Naive B cell (primary cell): ENCODE measurements at places on chromosomes 11 and 22. TPM values are rescaled to one million over a fixed set of nuclear protein-coding genes. Genes with fewer than 3 reads are reported as not detected.

DNA sequence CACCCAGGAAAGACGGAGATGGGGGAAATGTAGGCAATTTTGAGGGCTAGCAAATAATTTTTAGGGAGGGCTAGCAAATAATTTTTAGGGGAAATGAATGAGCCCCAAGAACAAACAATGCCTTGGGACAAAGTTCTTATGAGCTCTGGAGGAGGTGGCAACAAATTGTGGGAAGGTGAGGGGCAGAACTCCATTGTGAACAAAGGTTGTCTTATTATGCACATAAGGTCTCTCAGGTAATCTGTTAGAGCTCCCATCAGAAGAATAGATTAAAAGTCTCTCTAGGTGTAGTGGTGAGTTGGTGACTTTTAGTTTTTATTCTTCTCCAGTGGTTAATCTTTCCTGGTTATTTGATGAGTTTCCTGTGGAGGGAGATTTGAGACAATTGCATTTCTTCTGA, 2.4 kb upstream of the PRPF19 start:
- no peak for DNase-seq

Gene RAG1
- polyA plus RNA-seq = 0.23 TPM

GRCh38 chr11:65119670-65119995, 2.1 kb upstream of the ZNHIT2 start:
- DNase-seq = no peak

GRCh38 chr11:7545611-7546010, 31.8 kb downstream of the PPFIBP2 start:
- DNase-seq = no peak

GRCh38 chr22:23984430-23984829, 4.5 kb downstream of the GSTT2 start:
- no peak for DNase-seq

Gene PPP2R1B
- polyA plus RNA-seq = 23.0 TPM

- DNase-seq = no peak
These were observed 36.6 kb downstream of the GAS2 start for GRCh38 chr11:22703040-22703439.

Gene PKDREJ
- polyA plus RNA-seq = 0.07 TPM

DNA sequence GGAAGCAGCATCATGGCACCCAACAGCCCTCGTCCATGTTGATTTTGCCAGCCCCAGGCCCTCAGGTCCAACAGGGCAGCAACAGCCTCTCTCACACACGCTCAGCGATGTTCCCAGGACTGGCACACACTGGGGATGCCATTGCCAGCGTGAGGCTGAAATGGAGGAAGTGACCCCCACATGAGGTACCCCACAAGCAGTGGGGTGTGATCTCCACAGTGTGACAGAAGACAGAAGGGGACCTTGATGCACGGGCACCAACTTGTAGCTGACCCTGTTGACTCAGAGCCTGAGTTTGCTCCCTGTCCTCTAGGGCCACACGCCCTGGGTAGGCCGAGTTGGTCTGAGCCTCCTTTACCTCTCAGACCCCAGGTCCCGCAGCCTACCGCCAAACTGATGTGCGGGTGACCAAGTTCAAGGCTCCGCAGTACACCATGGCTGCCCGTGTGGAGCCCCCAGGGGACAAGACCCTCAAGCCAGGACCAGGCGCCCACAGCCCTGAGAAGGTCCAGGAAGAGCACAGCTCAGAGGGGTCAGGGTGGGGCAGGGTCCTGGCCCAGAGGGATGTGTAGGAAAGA, 6.2 kb downstream of the SCGB1C1 start:
- DNase-seq = no peak

- no peak for DNase-seq
These were observed 1284.0 kb downstream of the FAM181B start for GRCh38 chr11:81449588-81450156.

GRCh38 chr11:83191491-83191890, 2.0 kb upstream of the ANKRD42 start:
- DNase-seq = no peak
